Activated T-helper 1 cell treated with anti-CD3 and anti-CD28 coated beads, Interleukin-12 subunit alpha, Interleukin-12 subunit beta, Interleukin-2, Interleukin-4 antibody, amounts not matched to agents 30 ng/mL and 10 ng/mL and 1 ng/mL, durations not matched to agents 14 hours and 24 hours and 36 hours (primary cell): ENCODE measurements at places on chromosomes 7 and 10. TPM values are rescaled to one million over a fixed set of nuclear protein-coding genes. Genes with fewer than 3 reads are reported as not detected.

GRCh38 chr7:144063710-144064109, 5.9 kb upstream of the OR2A25 start:
- H3K4me1 ChIP-seq, result no peaks in the 10 kb centered on the region
- H3K4me3 ChIP-seq, result no peak overlapping the region
- peaks cover 7% of the 10 kb centered on the region for H3K27me3 ChIP-seq
- DNase-seq, result no peak
- no peaks in the 10 kb centered on the region for H3K36me3 ChIP-seq

The MEOX2 gene
- not detected in 2 replicates for total RNA-seq

The UTF1 gene
- 0.17 TPM in 1 of 2 replicates, not detected in the other for total RNA-seq

The ZNF775 gene
- total RNA-seq, result 3.9 and 4.5 TPM in 2 replicates

The PTPRZ1 gene
- total RNA-seq, result not detected in 2 replicates

The C7orf57 gene
- 0.10 and 0.31 TPM in 2 replicates for total RNA-seq

The PRTFDC1 gene
- total RNA-seq, result 0.32 and 0.57 TPM in 2 replicates

DNA sequence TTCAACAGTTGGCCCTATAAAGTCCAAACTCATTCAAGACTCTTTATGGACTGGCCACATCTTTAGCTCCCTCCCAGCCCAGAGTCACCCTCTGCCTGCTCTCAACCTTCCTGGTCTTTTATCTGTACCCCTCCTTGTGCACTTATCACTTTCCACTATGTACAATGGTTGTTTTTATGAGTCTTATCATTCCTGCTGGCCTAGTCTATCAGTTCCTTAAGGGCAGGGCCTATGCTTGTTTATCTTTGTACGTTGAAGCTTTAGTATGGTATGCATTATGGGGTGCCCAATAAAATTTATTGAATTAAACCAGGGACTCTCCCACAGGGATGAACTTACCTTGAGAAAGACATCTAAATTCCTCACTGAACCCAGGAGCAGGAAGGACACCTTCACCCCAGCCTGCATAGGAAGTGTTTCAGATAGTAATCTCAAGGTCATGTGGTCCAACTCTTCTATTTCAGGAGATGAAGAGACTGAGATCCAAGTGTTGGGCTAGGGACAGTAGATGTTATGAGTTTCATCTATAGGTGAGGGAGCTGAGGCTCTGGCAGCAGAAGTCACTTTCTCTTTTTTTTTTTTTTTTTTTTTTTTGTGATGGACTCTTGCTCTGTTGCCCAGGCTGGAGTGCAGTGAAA, 13.3 kb upstream of the PDCD4 start:
- DNase-seq, result no peak
- H3K4me1 ChIP-seq, result peaks cover 74% of the 10 kb centered on the region
- peaks cover 6% of the 10 kb centered on the region for H3K36me3 ChIP-seq
- peak overlapping the region; percentile 21 for H3K4me3 ChIP-seq

GRCh38 chr7:66769833-66770512, 29.4 kb downstream of the RABGEF1 start:
- H3K36me3 ChIP-seq, result peaks cover 23% of the 10 kb centered on the region
- H3K27ac ChIP-seq, result peak overlapping the region; percentile 76
- peaks cover 20% of the 10 kb centered on the region for H3K4me1 ChIP-seq
- H3K27me3 ChIP-seq, result no peaks in the 10 kb centered on the region

The CHAT gene
- 0.54 and 0.83 TPM in 2 replicates for total RNA-seq

The CDK5 gene
- 24.9 and 28.1 TPM in 2 replicates for total RNA-seq

GRCh38 chr7:142298009-142298408, 40.2 kb upstream of the PRSS58 start:
- H3K27ac ChIP-seq, result no peak overlapping the region
- H3K4me3 ChIP-seq, result no peak overlapping the region
- H3K27me3 ChIP-seq, result peaks cover 2% of the 10 kb centered on the region
- no peak for DNase-seq
- H3K4me1 ChIP-seq, result peaks cover 5% of the 10 kb centered on the region

The OSBPL3 gene
- total RNA-seq, result 90.6 and 101 TPM in 2 replicates

DNA sequence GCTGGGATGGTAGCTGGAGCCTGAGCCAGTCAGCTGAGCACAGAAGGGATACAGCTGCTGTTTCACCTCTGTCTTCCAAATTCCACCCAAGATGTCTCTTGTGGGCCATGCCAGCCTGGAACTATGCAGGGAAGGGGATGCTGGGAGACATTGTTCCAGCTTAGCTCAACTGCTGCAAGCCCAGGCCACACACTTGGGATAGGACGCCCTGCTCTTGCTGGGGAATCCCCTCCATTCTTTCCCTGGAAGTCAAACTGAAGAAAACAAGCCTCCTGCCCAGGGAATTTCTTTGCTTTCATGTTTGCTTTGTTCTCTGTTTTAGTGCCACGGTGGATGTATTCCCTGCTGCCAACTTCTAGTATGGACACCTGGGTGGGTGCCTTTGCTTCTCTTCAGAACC, 55.2 kb upstream of the CDK13 start:
- H3K27ac ChIP-seq, result no peak overlapping the region
- DNase-seq, result no peak
- H3K4me1 ChIP-seq, result no peaks in the 10 kb centered on the region
- peaks cover 4% of the 10 kb centered on the region for H3K27me3 ChIP-seq
- no peaks in the 10 kb centered on the region for H3K36me3 ChIP-seq

GRCh38 chr10:4081685-4082111, 296.7 kb upstream of the KLF6 start:
- peaks cover 8% of the 10 kb centered on the region for H3K27me3 ChIP-seq
- H3K4me1 ChIP-seq, result peaks cover 35% of the 10 kb centered on the region
- no peak overlapping the region for H3K4me3 ChIP-seq
- peaks cover 3% of the 10 kb centered on the region for H3K36me3 ChIP-seq
- no peak overlapping the region for H3K27ac ChIP-seq

- no peak for DNase-seq
- H3K4me1 ChIP-seq, result no peaks in the 10 kb centered on the region
- no peak overlapping the region for H3K4me3 ChIP-seq
- H3K27me3 ChIP-seq, result peaks cover 2% of the 10 kb centered on the region
Observed at GRCh38 chr10:132138133-132138532, 48.6 kb upstream of the DPYSL4 start.

The OLAH gene
- 0.44 and 0.88 TPM in 2 replicates for total RNA-seq

- H3K4me1 ChIP-seq, result no peaks in the 10 kb centered on the region
- H3K36me3 ChIP-seq, result no peaks in the 10 kb centered on the region
- no peak for DNase-seq
- H3K4me3 ChIP-seq, result no peak overlapping the region
- no peaks in the 10 kb centered on the region for H3K27me3 ChIP-seq
Observed at GRCh38 chr10:116665541-116666125, 44.9 kb downstream of the PNLIPRP2 start.

The BEND7 gene
- not detected in 2 replicates for total RNA-seq
